ENCODE measurements at places on chromosomes 12 and 14.

DNA sequence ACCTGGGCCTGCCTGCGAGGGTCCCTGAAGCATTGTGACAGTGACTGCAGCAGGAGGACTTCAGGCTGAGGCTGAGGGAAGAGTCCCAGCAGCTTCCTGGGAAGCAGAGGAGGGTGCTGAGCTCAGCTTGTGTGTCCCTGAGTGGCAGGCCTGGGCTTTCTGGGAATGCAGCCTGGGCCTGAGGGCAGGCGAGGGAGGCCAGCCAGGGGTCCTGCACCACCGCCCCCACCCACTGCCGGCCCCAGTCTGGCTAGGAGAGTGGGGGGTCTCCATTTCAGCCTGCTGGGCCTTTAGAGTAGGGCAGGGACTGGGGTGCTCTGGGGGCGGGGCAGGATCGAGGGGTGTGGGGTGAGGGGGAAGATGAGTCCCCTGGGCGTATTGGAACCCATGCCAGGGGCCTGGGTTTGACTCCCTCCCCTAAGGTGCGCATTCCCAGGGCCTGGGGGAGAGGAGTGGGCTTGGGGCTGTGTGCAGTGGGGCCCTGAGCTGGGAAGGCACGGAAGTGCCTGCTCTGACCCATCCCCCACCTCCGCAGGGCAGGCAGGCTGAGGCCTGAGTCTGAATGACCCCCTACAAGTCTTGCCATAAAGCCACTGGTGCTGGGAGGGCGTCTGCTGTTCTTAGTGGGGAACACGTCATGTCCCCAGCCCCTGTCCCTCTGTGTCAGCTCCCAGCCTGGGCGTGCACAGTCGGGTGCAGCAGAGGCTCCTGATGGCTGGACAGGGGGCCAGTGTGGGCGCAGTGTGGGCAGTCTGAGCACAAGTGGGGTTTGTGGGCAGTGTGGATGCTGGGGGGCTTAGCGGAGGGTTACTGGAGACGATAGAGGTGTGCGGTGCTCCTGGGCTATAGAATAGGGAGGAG, 46.4 kb downstream of the KRT80 start:
- DNase-seq = no peak

- DNase-seq = no peak
These were observed 58.4 kb upstream of the SAV1 start for GRCh38 chr14:50726372-50727107.

DNA sequence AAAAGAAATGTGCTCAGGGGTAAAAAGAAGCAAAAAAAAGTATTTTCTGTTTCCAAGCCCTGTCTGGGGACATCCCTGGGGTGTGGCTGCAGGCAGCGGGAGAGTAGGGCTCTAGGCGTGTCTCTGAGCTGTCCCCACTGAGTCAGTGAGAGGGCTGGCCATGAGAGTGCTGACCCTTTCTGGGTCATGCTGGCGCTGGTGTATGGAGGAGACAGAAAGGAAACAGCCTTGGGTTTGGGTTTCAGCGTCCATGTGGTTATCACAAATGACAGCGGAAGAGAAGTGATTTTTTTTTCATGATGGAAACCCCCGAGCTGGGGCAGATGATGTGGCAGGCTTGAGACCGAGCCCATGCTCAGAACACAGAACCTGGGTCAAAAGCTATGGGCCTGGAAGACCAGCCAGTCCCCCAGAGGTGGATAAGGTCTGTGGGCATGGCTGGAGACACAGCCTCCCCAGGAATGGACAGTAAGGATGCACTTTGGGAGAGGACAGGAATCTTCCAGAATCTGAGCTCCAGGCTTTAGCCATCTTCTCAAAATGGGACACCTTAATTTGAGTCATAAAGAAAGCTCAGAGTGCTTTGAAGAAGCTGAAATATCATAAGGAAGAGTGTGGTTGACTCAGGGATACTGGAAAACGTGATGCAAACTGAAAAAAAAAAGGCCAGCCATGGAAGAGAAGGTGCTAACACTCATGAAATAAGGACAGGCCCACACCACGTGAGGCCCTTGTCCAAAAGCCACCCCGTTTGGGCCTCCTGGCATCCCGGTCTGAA, 36.2 kb downstream of the SYNE3 start:
- no peak for DNase-seq

DNA sequence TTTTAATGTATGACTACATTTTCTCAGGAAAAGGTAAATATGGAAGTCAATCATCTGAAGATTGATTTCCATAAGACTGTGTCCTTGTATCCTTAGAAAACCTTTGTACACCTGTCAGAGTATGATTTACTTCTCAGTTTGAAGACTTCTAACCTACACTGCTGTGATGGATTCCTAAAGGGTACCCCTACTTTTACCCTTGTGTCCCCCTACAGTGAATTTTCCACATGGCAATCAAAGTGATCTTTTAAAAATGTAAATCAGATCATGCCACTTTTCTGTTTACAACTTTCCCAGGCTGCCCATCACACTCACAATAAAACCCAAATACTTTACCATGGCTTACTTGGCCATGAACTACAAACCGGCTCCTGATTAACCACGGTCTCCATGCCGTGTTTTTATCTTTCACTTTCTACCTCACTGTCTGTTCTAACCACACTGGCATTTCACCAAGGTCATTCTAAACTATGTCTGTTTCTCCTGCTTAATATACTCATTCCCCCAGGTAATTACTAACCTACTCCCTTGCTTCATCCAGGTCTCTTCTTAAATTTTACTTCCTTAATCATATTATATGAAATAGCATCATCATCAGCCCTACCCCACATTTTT, 8.1 kb downstream of the DNAI7 start:
- no peak for DNase-seq

DNA sequence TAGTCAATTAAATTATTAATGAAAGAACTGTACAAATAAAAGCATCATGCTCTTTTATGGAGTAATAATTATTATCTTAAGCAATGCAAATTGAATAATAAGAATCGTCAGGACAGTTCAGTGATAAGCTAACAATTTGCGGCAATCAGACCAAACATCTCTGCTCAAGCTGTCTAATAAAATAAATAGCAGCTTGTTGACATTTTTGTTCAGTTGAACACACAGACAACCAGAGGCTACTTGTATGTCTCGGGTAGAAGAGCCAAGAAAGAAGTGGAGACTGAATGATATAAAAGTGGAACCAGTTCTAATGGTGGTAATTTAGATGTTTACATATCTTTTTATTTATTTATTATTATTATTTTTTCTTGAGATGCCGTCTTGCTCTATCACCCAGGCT, 57.4 kb upstream of the FOXN3 start:
- DNase-seq = no peak

DNA sequence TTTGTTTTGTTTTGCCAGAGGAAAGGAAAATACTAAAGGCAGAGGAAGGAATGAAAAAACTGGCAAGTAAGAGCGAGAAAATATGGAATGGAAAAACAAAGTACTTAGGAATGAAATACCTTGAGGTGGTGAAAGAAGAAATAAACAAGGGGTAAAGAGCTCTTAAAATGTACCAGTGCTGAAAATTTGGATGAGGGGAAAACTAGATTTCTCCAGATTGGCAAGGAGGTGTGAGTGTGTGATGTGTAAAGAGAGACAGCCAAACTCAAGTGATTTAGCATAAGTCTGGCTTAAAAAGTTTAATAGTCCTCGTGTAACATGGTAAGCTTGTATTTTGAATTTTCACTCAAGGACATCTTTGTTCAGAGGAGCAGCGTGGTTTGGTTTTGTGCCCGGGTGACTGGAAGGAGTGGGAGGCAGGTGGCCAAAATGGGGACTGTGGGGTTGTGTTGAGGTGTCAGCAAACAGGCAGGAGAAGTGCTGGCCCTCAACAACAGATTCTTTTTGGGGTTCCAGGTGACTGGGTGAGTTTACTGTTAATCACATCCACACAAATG, 102.7 kb downstream of the DACT1 start:
- no peak for DNase-seq

DNA sequence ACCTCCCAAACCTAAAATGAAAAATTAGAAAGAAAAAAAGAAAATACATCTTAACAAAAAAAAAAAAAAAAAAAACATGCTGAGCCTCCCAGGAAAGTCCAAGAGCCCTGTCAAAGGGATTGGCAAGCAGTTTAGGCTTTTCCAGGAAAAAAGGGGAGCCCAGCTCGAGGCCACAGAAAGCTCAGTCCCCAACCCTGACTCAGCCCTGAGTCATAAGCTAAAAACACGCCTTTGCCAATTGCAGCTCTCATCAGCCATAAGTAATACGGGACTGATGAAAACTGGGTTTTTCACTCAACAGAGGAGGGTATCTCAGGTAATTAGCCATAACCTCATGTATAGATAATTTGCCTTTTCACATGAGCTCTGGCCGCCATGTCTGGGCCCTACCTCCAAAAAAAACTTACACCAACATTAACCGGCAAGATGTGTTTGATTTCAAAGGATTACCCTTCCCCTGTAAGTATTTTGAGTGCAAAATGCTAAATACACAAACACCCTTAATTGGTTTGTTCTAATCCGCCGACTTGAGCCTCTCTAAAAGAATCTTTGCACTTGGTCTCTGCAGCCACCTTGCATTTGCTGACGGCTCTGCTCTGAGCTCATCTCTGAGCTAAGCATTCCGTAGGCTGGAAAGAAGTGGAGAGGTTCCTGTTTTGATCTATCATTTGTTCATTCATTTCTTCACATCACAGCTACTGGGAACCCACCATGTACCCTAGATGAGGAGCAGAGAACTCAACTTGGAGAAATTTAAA, 319.2 kb downstream of the BCL11B start:
- DNase-seq = no peak

- no peak for DNase-seq
These were observed 665 bp downstream of the RHOF start for GRCh38 chr12:121792607-121793439.
